ENCODE measurements at places on chromosomes 5 and 9.
A peak's percentile ranks its signal among the peaks of the same experiment; 100 is the strongest.

GRCh38 chr5:96893342-96893741 is 17.0 kb downstream of the ERAP2 start:
- DNase-seq: peak; percentile 49

GRCh38 chr5:35735718-35736117 is 118.1 kb downstream of the SPEF2 start:
- DNase-seq: no peak

GRCh38 chr5:7186818-7187217 is 209.1 kb upstream of the ADCY2 start:
- DNase-seq: no peak

GRCh38 chr9:77939149-77939668 is 92.4 kb downstream of the GNAQ start:
- DNase-seq: no peak

- DNase-seq: no peak
Observed at GRCh38 chr5:112346411-112347044, 72.5 kb downstream of the EPB41L4A start.

All from mammary epithelial cell (primary cell).